ENCODE measurements at places on chromosomes 11 and 22. TPM values are rescaled to one million over a fixed set of nuclear protein-coding genes. Genes with fewer than 3 reads are reported as not detected.

WT1 gene
- not detected for total RNA-seq

PHOX2A gene
- total RNA-seq, result not detected

MRGPRF gene
- total RNA-seq, result 13.0 TPM

MMP8 gene
- total RNA-seq, result 8.4 TPM

C1QTNF4 gene
- total RNA-seq, result 1.3 TPM

SAA1 gene
- total RNA-seq, result not detected

OR4P4 gene
- not detected for total RNA-seq

CYP2D6 gene
- total RNA-seq, result 1.4 TPM

RAB36 gene
- total RNA-seq, result 2.3 TPM

KCNQ1 gene
- 1.3 TPM for total RNA-seq

KRTAP5-11 gene
- total RNA-seq, result 2.2 TPM

DAGLA gene
- 1.1 TPM for total RNA-seq

C11orf97 gene
- not detected for total RNA-seq

GRM5 gene
- 0.20 TPM for total RNA-seq

CDHR5 gene
- total RNA-seq, result not detected

PRR33 gene
- 0.20 TPM for total RNA-seq

TMEM179B gene
- total RNA-seq, result 16.9 TPM

ACR gene
- 0.39 TPM for total RNA-seq

SLC1A2 gene
- total RNA-seq, result 0.99 TPM

CHADL gene
- 2.8 TPM for total RNA-seq

MMP1 gene
- 0.69 TPM for total RNA-seq

NAV2 gene
- 13.6 TPM for total RNA-seq

DNAJC24 gene
- 14.7 TPM for total RNA-seq

CHRM4 gene
- not detected for total RNA-seq
